Cerebellum (tissue), 4 donors: ENCODE measurements at places on chromosomes 3 and 15. TPM values are rescaled to one million over a fixed set of nuclear protein-coding genes. Genes with fewer than 3 reads are reported as not detected.

TMEM158 gene
- 5.2 TPM for total RNA-seq

DNA sequence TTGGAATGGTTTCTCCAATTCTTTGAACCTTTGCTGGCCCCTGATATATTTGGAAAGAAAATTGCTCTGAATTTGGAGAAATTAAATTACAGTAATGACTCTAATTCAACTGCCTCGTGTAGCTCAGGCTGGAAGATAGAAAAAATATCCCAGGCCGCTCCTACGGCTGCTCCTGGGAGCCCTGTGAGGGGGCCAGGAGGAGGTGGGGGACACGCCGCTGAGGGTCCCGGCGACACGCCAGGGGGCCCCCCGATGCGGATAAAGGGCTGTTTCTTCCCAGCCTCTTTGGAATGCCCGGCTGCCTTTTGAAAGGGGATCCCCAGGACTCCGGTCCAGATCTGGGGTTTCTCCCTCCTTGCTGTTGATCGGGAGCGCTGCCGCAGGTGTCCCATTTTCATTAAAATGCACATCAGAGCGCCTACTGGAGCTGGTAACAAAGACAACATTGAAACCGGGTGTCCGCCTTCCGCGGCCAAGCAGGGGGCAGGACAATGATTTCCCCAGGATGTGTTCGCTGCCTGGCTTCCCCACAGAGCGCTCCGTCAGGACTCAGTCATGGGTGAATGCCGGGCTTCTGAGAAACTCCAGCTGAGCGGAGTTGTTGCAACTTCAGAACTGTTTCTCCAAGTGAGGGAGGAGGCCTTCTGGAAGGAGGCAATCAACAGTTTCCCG lies 200.1 kb upstream of the KBTBD8 start:
- DNase-seq, result peak; percentile 5

ST8SIA2 gene
- total RNA-seq, result 54.4 TPM

DNA sequence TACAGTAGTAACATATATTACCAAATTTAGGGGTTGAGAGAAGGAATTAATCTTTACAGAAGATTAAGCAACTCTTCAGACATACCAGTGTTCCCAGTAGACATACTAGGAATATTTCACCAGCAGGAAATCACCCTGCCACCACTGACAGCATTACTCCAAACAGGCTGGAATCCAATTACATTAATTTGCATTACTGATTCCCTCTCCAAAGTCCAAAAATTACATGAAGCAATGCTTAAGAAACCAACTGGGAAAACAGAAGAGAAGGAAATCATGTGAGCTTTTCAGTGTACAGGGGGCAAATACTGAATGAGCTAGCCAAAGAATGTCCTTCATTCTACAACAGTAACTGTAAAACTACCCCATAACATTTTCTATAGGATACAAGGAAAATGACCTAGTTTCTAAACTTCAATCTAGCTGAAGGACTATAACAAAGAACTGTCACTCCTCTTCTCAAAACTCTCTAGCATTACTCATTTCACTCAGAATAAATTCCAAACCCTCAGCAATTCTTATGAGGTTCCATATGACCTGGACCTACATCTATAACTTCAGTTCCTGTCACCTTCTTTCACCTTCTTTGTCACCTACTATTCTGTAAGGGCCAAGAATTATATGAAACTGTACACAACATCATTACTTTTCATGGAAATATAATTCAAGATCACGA lies 72.7 kb downstream of the INO80 start:
- DNase-seq, result no peak

ANKDD1A gene
- 12.2 TPM for total RNA-seq

- no peak for DNase-seq
Measured at GRCh38 chr15:77358545-77359240, 61.2 kb downstream of the PEAK1 start.

GRCh38 chr15:99590913-99591646 lies 25.3 kb downstream of the MEF2A start:
- no peak for DNase-seq

DNA sequence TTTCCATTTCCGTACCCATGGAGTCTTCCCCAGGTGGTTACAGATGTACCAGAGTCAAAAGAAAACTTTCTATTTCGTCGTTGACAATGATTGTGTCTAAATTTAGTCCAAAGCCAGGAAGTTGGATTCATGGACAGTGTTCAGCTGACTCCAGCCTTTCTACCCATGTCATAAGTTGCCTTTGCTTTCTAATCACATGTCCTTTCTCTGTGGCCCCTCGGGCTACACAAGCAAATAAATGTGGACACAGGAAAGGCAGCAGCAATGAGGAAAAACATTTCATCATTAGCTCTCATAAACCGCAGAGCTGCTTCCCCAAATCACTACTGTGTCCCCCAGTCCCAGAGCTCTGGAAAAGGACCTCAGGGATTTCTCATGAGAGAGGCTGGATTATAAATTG lies 82.0 kb downstream of the USF3 start:
- no peak for DNase-seq

DNA sequence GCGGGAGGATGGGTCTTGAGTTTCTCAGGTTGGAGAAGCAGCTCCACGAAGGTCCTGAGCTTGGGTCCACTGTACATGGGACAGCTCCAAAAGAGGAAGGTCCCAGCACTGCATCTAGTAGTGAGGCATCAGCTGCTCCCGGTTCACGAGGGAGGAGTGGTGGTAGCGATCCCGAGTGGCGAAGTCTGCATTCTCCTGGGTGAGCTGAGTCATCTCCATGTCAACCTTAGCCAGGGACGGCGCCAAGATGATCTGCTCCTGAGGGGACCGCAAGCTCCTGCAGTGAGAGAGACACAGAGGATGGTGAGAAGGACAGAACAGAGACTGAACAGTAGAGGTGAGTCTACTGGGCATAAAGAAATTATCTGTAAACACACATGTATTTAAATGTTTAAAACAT lies 28.0 kb upstream of the HEG1 start:
- DNase-seq, result no peak

GRCh38 chr3:137110392-137110996 lies 152.7 kb downstream of the IL20RB start:
- peak; percentile 20 for DNase-seq

- no peak for DNase-seq
Measured at GRCh38 chr15:68343579-68344225, 66.2 kb downstream of the FEM1B start.

DNA sequence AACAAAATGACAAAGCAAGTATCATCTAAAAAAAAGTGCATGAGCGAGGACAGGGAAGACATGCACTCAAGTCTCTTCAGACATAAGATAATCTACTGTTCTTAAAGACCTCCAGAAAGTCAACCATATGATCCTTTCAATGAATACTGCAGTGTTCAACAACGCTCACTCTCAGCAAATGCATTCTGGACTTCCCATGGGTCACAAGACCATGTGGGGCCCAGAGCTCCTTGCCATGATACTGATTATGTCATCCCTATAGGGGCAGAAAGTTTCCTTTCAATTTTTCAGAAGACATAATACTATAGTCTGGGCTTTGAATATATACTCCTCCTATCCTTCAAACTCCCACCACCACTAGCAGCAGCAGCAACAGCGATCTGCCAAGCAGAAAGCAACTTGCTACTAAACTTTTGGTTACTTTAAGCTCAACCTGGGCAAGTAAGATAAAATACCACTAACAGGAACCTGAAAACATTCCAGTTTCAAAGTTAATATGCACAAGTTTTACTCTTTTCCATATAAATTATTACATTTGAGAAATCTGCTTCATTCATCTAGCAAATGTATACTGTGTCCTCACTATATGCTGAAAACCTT lies 143.5 kb downstream of the ADAM10 start:
- DNase-seq, result no peak

- no peak for DNase-seq
Measured at GRCh38 chr15:51112078-51112477, 17.4 kb upstream of the TNFAIP8L3 start.

- no peak for DNase-seq
Measured at GRCh38 chr15:81859737-81860516, 185.9 kb downstream of the MEX3B start.

DNA sequence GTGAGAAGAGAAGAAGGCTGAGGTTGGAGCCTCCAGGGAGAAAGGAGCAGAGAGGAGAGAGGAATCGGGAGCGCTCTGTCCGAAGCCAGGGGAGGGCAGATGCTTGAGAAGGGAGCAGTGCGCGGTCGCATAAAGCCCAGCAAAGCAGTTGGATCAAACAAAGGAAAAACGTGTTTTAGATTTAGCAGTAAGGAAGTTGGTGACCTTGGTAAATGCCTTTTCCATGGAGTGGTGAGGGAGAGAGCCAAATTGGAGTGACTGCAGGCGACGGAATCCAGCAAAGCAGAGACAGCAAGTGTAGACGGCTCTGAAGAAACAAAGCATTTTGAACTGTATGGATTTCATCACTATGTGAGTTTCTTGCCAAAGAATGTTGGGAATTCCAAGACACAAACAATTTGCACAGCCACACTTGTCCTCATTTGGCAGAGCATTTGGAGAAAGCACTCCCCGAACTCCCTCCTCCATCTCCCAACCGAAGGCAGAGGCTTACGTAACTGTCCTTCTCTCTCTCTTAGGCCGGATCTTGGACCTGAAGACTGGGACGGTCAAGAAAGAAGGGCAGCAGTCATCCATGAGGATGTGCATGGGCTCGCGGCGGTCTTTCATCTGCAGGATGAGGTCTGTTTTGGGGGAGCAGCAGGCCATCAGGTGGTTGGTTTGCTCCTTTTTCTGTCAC lies 103.6 kb downstream of the ARNT2 start:
- no peak for DNase-seq

IL17RB gene
- total RNA-seq, result 14.2 TPM

IGF2BP2 gene
- 42.4 TPM for total RNA-seq
